Activated CD8-positive, alpha-beta memory T cell treated with anti-CD3 and anti-CD28 coated beads, Interleukin-2, amount 10 ng/mL, durations not matched to agents 7 days and 5 days (primary cell): ENCODE measurements at places on chromosomes 12 and 14. TPM values are rescaled to one million over a fixed set of nuclear protein-coding genes. Genes with fewer than 3 reads are reported as not detected.

GRCh38 chr14:33454022-33454595, 496.8 kb downstream of the EGLN3 start:
- DNase-seq: no peak

DNA sequence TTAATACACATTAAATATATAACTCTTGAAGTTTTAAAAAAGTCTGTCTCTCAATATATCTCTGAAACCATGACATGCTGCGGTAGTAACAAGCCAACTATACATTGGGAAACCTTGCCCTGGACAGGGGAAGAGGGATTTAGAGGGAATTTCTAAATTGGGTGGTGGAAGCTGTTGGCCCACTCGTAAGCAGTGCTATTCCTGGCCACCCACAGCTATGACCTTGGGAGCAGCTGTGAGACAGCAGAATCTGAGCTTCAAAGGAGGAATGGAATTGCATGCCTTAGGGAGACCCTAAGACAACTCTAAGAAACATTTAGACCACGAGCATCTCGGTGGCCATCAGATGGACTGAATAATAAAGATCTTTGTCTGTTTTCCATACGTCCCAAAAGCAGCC, 15.8 kb upstream of the GCH1 start:
- no peak for DNase-seq

DNA sequence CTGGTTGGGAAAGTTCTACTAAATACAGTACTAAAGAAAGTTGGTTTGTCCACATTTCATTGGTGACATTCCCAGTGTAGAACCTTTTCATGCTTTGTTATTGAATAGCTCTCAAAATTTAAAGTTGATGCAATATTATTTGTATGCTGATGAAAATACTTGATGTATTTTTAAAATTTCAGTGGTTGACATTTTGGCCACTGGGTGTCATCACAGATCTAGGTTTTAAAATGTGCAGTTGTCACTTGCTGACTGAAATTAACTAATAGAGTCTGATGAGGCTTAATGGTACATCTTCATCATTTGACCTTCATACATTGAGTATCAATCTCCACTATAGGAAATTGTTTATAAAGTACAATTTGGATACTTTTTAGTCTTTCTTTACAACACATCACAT, 37.1 kb downstream of the CMAS start:
- no peak for DNase-seq

DNA sequence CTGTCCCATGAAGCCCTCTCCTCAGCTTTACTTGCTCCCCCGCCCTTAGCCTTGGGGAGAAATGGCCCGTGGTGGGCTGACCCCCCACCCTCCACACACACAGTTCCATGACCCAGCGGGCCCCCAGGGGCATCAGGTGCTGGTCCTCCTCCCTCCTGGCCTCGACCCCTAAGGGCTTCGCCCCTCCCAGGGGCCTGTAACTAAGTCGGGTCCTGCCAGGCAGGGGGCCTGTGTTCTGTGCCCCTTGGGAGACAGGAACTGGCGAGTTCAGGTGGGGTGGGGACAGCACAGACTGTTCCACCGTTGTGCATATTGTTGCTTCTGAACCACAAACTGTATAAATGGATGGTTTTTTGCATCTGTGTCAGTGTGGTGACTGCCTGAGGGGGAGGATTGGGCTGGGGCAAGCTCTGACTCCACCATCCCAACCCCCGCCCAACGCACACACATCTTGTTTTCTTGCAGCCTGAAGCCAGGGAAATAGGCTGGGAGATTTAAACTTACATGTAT, 8.8 kb downstream of the TAMALIN start:
- no peak for DNase-seq

Gene CACNA1C
- 0.14 TPM for total RNA-seq

Gene CAPZA3
- total RNA-seq: not detected

Gene ASIC1
- total RNA-seq: 28.3 TPM

- DNase-seq: no peak
Measured at GRCh38 chr12:130121226-130122000, 40.9 kb upstream of the FZD10 start.

- DNase-seq: peak; percentile 36
Measured at GRCh38 chr14:105843444-105844046, 317.2 kb downstream of the TMEM121 start.

- no peak for DNase-seq
Measured at GRCh38 chr12:62426089-62426488, 40.5 kb upstream of the MON2 start.

Gene LRCOL1
- not detected for total RNA-seq

- no peak for DNase-seq
Measured at GRCh38 chr14:23326491-23327332, 5.5 kb downstream of the PABPN1 start.

Gene FBXO34
- 18.6 TPM for total RNA-seq

DNA sequence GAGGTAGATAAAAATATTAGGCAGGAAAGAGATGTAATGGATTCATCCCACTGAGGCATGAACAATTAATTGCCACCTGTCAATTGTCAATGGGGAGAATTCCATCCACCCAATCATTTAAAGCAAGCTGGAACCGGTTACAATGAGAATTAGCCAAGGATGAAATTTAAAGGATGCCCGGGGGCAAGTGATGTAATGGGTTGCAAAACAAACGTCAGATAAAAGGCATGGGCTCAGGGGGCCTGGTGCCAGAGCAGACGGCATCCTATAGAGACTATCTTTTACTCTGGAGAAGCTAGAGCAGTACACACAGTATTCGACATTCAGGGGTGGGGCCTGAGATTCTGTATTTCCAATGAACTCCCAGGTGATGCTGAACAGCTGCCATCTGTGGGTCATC, 80.5 kb upstream of the ZFP36L1 start:
- DNase-seq: no peak
